ENCODE measurements at places on chromosomes 2 and 18.
A peak's percentile ranks its signal among the peaks of the same experiment; 100 is the strongest.

GRCh38 chr18:68699043-68699442 lies 15.9 kb downstream of the TMX3 start:
- no peak for DNase-seq

- DNase-seq = no peak
Measured at GRCh38 chr18:34225218-34225553, 473 bp upstream of the NOL4 start.

- no peak for DNase-seq
Measured at GRCh38 chr2:194380011-194380410, 1277.0 kb upstream of the SLC39A10 start.

GRCh38 chr2:56749152-56749752 lies 565.5 kb downstream of the CCDC85A start:
- DNase-seq = peak; percentile 6

GRCh38 chr2:159989249-159989648 lies 73.2 kb downstream of the PLA2R1 start:
- DNase-seq = no peak

- DNase-seq = no peak
Measured at GRCh38 chr18:25825056-25825455, 265.4 kb downstream of the SS18 start.

DNA sequence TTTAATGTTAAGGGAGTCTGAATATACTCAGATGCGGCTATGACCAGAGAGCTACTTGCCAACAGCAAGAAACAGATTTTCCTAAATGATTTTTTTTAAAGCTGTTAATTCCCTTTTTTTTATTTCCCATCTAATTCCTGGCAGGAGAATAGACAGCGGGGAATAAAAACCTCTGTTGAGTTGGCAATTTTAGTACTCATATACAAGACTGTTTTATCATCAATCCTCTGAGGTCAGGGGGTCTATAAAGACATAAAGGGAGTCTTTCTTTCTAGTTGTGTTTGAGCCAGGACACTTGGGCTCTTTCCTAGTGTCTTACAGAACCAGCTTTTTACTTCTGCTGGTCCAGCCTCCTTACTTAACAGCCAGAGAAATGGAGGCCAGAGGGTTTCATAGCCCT lies 29.4 kb downstream of the MAIP1 start:
- DNase-seq = no peak

GRCh38 chr2:73279852-73280251 lies 4.4 kb downstream of the FBXO41 start:
- DNase-seq = no peak

DNA sequence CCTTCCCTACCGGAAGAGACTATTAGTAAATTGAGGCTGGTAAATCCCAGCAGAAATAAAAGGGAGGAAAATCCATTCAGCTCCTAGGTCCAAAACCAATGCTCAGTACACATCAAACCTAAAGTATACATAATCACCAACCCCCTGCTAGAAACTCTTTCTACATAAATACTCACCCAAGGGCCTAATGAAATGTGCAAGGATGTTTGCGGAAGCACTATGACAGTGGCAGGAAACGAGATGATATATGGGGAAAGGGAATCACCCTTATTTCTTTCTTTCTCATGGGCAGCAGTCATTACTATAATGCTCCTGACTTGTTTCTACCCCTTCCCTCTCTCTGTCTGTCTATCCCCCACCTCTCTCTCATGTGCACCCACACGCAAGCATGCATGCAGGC lies 1.3 kb upstream of the SCTR start:
- DNase-seq = no peak

Measured in H54 (cell line).